ENCODE measurements at places on chromosomes 12 and 14. TPM values are rescaled to one million over a fixed set of nuclear protein-coding genes. Genes with fewer than 3 reads are reported as not detected.

SDR9C7 gene
- 0.11 TPM for polyA plus RNA-seq

ABCD4 gene
- polyA plus RNA-seq, result 92.5 TPM

STON2 gene
- polyA plus RNA-seq, result 45.5 TPM

PLCZ1 gene
- 0.28 TPM for polyA plus RNA-seq

DNA sequence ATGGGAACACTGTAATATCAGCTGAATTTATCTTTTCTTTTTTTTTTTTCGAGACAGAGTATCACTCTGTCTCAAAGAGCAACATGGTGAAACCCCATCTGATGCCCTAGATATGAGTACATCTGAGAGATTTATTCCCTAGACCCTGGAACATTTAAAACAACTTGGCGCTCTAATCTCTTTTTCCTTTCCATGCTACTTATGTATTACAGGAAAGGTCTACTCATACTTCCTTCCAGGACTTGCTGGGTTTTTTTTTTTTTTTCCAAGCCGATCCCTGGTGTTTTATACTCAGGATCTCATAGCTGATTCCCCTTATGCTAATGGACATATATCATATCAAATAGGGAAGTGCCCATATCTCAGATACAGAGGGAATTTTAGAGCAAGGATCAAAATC, 83.1 kb downstream of the MAPKAPK5 start:
- no peak for DNase-seq

GRCh38 chr12:24307716-24308335, 358.4 kb upstream of the SOX5 start:
- no peak for DNase-seq

DNA sequence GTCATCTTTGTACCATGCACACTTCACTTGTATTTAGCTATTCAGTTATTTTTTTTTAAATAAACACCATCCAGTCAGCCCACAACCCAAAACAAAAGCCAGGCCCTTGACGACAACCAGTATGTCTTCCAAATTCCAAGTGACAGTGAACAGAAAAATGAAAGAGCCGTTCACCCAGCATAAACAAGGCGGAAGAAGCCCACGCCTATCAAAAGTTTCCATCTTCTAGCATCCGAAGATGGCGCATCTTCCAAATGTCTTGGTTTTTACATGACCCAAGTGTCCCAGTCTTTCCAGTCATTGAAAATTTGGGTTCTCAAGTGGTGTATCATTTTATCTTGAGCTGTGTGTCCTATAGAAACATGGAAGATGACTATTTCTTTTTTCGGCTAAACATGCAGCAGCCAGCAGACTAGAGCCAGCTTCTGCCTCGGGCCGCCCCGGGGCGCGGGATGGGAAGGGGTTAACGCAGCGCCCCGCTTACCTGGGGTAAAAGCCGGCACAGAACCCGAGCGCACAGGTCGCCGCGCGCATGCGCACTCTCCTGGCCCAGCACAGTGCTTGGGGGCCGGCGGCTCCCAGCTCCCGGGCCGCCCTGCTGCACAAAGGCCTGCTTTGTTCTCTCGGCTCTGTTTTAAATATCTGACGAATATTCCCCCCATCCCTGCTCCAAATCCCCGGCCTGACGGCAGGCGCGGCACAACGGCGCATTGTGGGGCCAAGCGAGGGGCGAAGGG, 164.8 kb downstream of the ZFP36L1 start:
- no peak for DNase-seq

- peak; percentile 49 for DNase-seq
Observed at GRCh38 chr12:79420146-79420618, 270.6 kb downstream of the PAWR start.

GRCh38 chr14:56241461-56241860, 123.2 kb downstream of the PELI2 start:
- DNase-seq, result no peak

GRCh38 chr12:120370343-120371243, 1.6 kb upstream of the MSI1 start:
- no peak for DNase-seq

- no peak for DNase-seq
Observed at GRCh38 chr12:64819816-64820402, 4.5 kb upstream of the TBC1D30 start.

- DNase-seq, result no peak
Observed at GRCh38 chr14:34452258-34452822, 9.7 kb downstream of the SPTSSA start.

GRCh38 chr14:72828604-72829003, 65.3 kb downstream of the DPF3 start:
- DNase-seq, result no peak

DNA sequence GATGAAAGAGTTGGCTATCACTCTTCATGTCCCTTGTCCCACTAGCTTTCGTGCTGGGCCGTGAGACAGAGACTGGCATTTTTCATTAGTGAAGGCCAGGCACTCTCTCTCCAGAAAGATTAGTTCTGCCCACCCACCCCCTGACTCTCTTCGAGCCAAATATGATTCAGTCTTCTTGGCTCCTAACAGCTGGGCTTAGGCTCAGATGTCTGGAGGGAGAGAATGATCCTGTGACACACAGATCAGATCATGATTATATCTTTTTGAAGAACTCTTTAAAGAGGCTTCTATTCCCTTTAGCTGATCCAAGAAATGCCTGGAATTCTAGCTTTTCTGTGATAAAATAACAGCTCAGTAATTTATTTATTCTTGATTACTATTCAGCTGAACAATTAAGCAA, 5.2 kb upstream of the GNG2 start:
- DNase-seq, result no peak

DNA sequence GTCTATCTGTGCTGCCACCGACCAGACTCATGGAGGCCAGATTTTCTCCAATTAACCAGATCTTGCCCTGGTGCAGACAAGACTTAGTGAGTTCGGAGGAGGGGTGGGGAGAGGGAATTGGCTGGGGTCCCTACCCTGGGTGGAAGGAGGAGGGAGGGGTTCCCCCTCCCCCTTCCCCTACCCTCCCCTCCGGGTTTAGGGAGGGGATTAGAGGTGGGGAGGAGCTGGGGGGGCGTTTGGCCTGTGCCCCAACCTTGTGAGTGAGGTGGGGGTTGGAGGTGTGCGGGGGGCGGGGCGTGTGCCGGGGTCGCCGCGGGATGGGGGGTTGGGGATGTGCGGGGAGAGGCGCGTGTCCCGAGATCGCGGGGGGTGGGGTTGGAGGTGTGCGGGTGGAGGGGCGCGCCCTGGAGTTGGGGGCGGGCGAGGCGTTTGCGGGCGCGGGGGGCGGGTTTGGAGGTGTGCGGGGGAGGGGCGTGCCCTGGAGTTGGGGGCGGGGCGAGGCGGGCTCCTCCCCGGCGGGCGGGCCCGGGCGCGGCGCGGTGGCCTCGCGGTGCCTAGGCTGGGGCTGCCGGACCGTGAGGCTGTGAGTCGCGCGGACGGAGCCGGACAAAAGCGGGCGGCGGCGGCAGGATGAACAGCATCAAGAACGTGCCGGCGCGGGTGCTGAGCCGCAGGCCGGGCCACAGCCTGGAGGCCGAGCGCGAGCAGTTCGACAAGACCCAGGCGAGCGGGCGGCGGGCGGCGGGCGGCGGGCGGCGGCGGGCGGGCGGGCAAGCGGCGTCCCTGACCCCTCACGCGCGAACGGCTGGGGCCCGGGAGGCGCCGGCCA, at the start of gene HIP1R:
Gene HIP1R (plus strand): TSS at position 537 of the 829 bp plus-strand sequence. CDS start 94 bp downstream, at position 631.
- no peak for DNase-seq

GRCh38 chr12:108543652-108544051, 17.3 kb downstream of the SART3 start:
- no peak for DNase-seq

- no peak for DNase-seq
Observed at GRCh38 chr12:122150127-122150681, 23.8 kb downstream of the IL31 start.

GRCh38 chr12:26736563-26737486, 96.2 kb downstream of the ITPR2 start:
- no peak for DNase-seq

GRCh38 chr14:104693482-104694431, 4.3 kb downstream of the INF2 start:
- no peak for DNase-seq

GRCh38 chr12:103737881-103738280, 103.2 kb downstream of the NT5DC3 start:
- DNase-seq, result no peak

DNA sequence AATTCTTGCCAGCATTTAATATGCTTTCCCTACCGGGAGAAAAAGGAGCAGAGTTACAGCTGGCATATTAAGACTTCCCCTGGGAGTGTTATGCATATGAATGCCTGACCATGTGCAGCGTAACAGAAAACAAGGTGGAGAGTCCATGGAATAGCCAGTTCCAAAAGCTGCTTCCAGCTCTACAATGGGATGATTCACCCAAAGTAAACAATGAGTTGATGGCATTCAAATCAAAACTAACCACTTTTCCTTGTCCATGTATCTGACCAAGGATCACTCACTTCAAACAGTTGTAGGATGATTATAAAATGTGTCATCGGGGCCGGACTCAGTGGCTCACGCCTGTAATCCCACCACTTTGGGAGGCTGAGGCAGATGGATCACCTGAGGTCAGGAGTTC, 48.1 kb upstream of the BICDL1 start:
- no peak for DNase-seq

DNA sequence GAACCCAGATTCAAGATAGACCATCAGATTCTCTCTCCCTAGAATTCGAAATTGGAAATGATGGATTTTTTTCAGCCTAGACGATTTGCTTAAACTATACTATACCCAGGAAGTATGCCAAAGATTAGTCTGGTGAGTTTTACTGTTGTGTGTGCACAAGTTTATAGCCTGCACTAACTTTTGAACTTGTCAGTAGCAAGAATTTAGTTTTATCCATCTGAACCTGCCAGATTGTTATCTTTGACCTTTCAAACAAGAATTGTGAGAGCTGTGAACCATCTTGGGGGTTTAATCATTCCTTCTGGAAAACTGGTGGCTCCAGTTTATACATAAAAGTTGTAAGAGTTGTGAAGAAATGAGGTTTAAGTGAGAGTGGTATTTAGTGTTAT, 243.5 kb upstream of the DAAM1 start:
- DNase-seq, result no peak

DNA sequence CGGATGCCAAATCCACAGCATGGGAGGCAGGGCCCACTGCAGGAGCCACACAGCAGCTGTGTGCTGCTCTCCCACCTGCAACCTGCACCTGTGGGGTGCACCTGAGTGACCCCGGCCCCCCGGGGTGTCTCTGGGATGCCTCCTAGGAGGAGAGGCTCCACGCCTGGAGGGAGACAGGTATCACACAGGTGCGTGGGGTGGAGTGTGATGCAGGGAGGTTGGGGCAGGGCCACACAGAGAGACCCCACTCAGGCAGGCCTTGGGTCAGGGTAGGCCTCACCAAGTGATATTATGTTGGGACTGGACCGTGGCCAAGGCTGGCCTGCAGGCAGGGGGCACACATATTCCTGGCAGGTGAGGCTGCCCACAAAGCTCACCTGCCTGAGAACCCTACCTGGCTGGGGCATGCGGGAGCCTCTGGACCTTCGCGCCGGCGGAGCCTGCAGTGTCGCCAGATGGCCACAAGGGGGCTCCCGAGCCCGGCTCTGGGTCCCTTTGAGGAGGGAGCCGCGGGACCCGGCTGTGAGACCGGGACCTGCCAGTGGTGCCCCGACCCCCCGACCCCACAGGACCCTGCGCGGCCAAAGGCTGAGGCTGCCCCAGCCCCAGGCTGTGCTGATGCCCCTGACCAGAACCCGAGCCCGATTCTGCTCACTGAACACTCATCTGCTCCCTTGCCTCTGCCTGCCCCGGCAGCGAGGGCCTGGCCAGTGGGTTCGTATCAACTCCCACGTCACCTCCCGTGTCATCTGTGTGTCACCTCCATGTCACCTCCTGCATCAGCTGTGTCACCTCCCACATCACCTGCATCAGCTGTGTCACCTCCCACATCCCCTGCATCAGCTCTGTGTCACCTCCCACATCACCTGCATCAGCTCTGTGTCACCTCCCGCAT, 11.4 kb downstream of the TMEM121 start:
- DNase-seq, result no peak

DNA sequence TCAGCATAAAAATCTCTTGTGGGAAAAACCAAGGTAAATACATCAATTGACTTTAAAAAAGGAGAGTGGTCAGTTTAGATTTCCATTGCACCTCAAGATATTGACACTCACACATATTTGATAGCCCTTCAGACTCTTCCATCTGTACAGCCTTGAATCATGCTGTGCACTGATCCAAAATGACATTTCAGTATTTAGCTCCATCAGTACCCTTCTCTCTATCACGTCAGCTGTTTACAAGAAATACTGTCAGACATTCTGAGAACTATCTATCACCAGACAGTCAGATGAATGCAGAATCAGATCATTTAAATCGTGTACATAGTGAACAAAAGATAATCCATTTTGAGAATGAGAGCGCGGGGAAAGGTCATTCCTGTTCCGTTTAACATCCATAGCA, 511.9 kb downstream of the RPL10L start:
- no peak for DNase-seq

DNA sequence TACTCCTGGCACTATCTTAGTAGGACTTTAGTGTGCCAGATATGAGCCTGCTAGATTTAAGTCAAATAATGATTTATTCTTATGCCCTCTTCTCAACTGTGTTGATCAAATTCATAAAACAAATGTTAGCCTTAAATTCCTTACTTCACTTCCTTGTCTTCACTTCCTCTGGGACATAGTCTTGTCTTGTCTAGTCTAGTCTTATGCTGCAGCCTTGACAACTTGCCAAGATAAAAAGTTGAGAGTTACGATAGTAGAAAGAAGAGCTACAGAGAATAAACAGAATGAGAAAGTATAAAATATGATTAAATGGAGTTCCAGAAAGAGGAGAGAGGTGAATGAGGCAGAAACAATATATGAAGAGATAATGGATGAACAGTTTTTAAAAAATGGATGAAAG, 378.1 kb downstream of the DAD1 start:
- no peak for DNase-seq

GRCh38 chr14:53325176-53325806, 172.2 kb upstream of the DDHD1 start:
- DNase-seq, result no peak

- DNase-seq, result no peak
Observed at GRCh38 chr12:54364413-54364812, at the start of gene GPR84. TSS of gene GPR84 (minus strand) at chr12:54364486. CDS start at chr12:54363851, 635 bp downstream.

DNA sequence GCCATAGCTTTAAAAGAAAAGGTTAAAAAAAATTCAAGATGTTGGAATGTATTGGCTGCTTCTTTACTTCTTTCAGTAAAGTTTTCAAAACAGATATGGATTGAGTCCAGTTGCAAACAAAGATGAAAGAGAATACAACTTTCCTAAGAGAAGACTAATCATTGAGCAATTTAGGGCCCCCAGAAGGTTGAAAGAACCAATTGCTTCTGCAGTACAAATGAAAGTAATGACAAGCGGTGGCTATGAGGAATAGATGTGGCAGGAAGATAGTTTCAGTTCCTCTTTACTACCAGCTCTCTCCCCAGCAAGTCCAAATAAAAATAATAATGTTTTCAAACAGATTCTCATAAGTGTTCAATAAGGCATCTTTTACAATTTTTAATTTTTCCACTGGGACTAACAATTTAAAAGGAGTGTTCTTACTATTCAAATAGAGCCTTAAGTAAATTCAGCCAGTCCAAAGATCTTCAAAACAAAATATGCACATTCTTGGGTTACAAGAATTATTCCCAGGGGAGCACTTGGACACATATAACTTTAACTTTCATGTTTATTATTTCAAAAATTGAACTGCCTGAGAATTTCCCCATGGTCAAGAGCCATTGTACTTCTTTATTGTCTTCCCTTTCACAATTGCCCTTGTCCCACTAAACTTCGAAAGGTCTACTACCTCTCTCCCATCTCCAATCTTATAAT, 62.3 kb upstream of the PPP1R12A start:
- no peak for DNase-seq

- no peak for DNase-seq
Observed at GRCh38 chr12:107818984-107819383, 44.5 kb downstream of the ASCL4 start.

- no peak for DNase-seq
Observed at GRCh38 chr14:85531587-85532373, 1.8 kb downstream of the FLRT2 start.
